ENCODE measurements at places on chromosomes 1 and 21.

- DNase-seq, result no peak
Measured at GRCh38 chr1:35298464-35298863, 30.0 kb downstream of the ZMYM4 start.

GRCh38 chr21:41713495-41714281 lies 53.2 kb downstream of the RIPK4 start:
- DNase-seq, result no peak

DNA sequence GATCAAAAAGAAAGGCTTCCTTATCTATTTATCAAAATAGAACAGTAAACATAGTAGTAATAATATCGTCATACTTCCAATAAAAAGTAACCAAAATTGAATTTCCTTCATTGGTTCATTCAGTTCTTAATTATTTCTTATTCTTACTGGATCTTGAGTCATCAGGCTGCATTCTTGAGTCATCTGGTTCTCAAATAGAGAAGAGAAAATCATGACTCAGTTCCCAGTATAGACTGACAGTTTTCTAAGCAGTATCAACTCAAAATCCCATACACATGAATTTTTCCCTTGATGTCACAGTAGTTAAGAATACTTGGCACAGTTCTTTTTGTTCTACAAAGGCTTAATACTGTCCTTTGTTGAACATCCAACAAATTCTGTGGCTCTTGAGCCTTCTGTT lies 626.9 kb upstream of the ADGRL4 start:
- no peak for DNase-seq

- no peak for DNase-seq
Measured at GRCh38 chr1:237390823-237391222, 348.8 kb downstream of the RYR2 start.

GRCh38 chr1:119870917-119871596 lies 25.3 kb downstream of the ADAM30 start:
- DNase-seq, result peak; percentile 4

DNA sequence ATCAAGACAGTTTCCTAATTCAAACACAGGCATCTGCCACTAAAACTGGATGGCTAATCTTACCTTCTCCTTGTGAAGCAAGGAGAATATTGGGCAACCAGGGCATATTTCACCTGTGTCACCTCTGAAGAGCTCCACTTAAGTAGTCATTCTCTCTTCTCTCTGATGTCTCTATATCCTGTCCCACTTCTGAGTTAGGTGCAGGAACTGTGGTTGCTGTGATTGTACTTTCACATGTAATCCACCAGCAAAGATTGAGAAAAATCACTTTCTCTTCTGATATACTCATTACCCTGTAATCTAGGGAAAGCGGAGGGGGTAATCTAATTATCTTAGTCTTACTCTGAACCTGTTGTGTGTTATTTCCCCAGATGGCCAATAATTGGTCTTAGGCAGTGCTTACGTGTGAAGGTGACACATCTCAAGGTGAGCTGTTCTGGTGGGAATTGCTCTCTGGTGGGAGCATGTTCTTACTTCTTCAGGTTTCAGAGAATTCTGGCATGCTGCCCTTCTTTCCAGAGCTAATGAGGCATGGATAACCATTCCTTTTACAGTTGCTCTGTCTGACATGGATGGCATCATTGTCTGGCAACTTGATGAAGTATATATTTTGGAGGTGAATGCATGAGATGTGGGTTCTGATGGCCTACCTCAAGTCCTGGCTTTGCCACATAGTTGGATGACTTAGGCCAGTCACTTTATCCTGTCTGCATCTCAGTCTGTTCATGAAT lies 12.0 kb downstream of the XCL2 start:
- DNase-seq, result no peak

DNA sequence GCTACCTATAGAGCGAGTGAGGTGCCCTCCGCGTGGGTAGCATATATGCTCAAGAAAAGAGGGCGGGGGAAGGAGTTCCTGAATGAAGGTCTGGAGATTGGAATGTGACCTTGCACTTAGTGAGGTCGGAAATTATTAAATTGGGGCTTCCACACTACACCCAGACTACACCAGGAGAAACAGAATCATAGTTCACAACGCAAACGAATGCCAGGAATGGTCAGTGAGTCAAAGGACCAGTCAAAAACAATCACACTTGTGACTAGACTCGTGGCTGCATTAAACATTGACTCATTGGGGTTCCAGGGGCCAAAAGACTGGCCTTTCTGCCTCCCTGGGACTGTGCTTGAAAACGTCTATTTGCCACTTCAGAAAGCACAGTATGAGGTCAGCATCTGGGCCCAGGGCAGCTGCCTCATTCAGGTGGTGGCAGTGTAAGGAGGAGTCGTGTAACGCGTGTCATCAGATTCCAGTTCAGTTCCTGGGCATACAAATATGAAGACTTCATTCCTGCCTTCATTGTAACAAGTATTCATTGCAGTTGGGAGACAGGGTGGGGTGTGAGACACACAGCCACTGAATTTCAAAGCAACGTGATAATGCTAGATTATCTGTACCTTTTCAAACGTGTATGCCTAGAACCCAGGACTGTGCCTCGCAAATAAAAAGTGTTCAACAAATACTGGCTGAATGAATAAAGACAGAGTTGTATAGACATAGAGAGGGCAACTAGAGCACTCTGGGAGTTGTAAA lies at the start of gene YOD1:
Gene YOD1 (minus strand): TSS at position 18 of the 753 bp plus-strand sequence. CDS start 178 bp downstream, outside the sequence.
- no peak for DNase-seq

DNA sequence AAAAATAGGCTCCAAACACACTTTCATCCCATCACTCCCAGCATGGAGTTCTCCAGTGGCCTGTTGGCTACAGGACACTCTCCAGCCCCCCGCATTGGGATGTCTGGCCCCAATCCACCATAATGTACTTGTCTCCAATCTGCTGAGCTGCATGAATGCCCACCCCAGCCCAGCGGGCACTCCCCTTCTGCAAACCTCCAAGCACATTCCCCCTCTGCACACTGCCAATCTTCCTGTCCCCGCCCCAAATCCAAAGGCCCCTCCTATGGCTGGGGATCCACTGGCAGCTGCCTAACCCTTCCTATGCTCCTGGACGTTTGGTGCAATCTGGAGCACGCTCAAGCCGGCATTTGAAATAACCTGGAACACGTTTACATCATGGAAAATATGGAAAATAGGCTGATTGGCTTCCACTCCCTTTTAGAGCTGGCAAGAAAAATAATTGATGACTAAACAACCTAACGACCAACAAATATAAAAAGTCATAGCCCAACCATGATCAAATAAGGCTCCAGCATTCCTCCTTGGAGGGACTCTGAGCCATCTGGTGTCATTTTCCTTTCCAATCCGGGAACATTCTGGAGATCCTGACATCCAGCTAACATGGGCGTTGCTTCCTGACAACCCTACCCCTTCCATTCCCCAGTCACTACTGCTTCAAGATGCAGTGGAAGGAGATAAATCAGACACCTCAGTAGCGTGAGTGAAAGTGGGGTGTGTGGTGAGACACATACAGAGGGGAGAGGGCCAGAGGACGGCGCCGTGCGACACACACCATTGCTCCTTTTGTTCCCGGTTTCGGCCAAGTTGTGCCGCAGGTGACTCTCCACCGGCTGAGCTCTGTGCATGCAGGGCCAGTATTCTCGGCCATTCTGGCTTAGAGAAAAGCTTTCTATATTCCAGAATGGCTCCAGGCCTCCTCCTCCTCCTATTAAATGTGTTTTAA lies 41.6 kb downstream of the PDE9A start:
- DNase-seq, result no peak

- no peak for DNase-seq
Measured at GRCh38 chr1:239896569-239896968, 195.1 kb upstream of the FMN2 start.

DNA sequence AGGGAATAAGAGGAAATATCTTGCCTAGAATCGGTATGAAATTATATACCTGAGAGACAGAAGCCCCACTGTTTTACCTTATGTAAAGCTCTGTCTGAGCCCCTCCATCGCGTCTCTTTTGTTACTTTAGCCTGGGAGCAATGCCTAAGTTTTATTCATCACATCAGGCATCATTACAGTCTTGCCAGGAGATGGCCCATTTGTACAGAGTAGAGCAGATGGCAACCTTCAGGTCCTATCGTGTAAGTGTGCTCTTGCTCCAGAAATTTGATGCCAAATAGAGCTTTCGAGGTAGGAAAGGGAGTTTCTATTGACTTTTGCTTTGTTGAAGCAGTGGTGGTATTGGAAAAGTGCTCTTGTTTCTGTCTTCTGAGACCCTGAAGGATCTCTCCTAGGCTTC lies 24.9 kb downstream of the CFAP126 start:
- no peak for DNase-seq
